ENCODE measurements at places on chromosomes 4 and X.

DNA sequence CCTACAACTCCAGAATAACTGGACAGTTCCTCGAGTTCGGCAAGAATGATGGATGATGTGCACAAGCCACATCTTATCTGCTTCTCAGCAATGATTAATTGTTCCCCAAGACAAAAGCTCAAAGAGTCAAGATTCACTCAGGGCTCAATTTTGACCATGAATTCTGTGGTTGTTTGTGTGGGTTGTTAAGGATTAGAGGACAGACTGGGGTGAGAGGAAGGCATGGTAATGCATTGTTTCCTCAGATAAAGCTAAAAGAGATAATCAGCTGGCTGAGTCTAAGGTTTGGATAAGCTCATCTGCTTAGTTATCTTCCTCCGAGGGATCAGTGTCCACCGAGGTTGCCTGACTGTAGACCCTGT lies 161.0 kb downstream of the CPEB2 start:
- no peak for DNase-seq

GRCh38 chr4:176641237-176641636 lies 151.5 kb downstream of the VEGFC start:
- no peak for DNase-seq

- no peak for DNase-seq
These were observed 32.0 kb downstream of the MAGEC1 start for GRCh38 chrX:141935645-141936044.

DNA sequence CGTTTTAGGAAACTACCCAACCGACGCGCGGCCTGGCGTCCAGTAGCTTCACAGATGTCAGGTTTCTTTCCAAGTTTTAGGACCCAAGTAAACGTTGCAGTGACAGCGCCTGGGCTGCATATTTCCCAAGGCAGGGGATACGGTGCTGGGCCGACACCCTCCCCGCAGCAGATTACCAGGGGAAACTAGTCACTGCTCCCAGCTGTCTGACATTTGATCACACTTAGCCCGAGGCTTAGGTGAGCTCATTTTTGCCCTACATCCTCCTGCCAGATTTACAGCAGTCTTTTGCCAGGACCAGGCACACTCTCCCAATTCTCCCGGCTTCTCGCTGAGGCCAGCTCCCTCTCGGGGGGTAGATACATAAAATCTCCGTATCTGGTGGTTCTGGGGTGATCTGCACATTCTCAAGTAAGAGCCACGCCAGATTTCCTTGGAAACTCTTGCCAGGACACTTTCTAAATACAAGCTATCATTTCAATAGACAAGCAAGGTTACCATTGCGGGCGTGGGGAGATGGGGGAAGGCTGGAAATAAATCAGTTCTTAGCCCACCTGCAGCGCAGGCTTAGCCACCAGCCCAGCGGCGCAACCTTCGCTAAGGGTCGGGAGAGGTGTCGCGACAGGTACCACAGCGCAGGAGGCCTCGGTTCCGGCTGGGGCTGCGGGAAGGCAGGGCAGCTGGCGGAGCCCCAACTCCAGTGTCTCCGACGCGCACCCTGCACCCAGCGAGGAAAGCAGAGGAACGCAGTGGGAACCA lies 2.5 kb upstream of the SOX3 start:
- no peak for DNase-seq

GRCh38 chr4:114423582-114423981 lies 175.0 kb upstream of the UGT8 start:
- DNase-seq, result no peak

GRCh38 chr4:143083756-143084472 lies 100.8 kb upstream of the USP38 start:
- no peak for DNase-seq

- no peak for DNase-seq
These were observed 20.5 kb downstream of the NOP14 start for GRCh38 chr4:2942532-2943363.

GRCh38 chr4:101239665-101240064 lies 107.7 kb downstream of the PPP3CA start:
- DNase-seq, result no peak

- DNase-seq, result no peak
These were observed 218.5 kb downstream of the CCSER1 start for GRCh38 chr4:90345549-90346215.

GRCh38 chrX:95721011-95721410 lies 963.6 kb upstream of the DIAPH2 start:
- no peak for DNase-seq

DNA sequence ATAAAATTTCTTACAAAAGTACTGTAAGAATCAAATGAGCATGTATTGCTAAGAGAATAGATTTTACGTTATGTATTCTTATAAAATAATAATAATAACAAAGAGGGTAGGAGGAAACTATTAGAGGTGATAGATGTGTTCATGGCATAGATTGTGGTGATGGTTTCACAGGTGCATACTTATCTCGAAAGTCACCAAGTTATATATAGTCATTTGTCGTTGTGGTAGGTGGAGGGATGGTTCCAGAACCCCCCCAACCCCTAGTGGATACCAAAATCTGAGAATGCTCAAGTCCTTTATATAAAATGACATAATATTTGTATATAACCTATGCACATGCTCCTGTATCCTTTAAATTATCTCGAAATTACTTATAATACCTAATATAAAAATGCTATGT lies 36.7 kb upstream of the H2AZ1 start:
- no peak for DNase-seq

- no peak for DNase-seq
These were observed 121.3 kb downstream of the KIT start for GRCh38 chr4:54779036-54779435.

DNA sequence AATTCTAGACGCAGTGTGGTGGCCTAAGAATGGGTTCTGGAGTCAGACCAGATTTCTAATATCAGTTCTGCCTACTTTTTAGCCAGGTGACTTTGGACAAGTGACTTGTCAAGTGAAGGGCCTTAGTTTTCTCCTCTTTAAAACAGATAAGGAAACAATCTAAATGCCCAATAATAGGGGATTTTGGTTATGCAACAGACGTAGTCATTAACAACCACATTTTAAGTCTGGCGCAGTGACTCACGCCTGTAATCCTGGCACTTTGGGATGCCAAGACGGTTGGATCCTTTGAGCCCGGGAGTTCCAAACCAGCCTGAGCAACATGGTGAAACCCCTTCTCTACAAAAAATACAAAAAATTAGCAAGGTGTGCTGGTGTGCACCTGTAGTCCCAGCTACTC lies 2.1 kb upstream of the ZMYM3 start:
- no peak for DNase-seq

DNA sequence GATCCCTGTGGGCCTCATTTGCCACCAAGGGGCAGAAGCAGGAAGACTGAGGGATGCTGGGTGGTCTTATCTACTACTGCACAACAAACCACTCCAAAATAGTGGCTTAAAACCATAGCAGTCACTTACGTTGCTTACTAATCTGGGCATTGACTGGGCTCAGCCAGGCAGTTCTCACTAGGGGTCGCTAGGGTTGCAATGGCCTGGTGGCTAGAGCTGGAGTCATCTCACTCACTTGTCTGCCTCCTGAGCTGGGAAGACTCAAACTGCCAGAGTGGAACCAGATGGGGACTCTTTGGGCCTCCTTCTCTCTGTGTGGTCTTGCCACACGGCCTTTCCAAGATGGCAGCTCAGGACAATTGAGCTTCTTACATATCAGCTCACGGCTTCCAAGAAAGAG lies 216.3 kb upstream of the BCOR start:
- no peak for DNase-seq

GRCh38 chrX:87626996-87627395 lies 109.4 kb downstream of the KLHL4 start:
- DNase-seq, result no peak

- no peak for DNase-seq
These were observed 38.7 kb downstream of the SGMS2 start for GRCh38 chr4:107863416-107863815.

GRCh38 chr4:125520258-125520990 lies 205.7 kb downstream of the FAT4 start:
- no peak for DNase-seq

DNA sequence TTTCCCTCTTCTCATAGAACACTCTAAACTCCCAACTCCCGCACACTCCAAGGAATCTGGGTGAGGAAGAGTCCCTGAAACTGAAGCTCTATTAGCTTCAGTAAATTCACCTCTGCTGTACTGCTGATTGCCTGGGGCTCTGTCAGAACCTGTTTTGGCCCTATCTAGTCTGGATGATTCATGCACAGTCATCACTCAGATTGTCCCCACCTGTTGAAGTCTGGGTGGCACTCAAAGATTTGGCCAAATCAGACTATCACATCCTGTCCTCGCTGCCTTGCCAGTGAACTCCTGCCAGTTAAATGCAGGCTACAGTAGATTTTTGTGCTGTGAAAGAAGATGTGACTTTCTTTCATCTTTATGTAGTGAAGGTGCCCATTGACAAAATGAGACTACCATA lies 63.5 kb upstream of the EMCN start:
- DNase-seq, result no peak

DNA sequence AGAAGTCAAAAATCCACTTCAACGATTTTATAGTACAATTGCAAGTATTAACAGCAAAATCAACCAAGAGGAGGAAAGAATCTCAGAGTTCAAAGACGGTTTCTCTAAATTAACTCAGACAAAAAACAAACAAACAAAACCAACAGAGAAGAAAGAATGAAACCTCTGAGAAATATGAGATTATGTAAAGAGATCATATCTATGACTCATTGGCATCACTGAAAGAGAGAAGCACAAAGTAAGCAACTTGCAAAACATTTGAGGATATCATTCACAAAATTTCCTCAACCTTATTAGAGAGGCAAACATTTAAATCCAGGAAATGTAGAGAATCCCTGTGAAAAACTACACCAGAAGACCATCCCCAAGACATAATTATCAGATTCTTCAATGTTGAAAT lies 370.4 kb downstream of the INPP4B start:
- no peak for DNase-seq

DNA sequence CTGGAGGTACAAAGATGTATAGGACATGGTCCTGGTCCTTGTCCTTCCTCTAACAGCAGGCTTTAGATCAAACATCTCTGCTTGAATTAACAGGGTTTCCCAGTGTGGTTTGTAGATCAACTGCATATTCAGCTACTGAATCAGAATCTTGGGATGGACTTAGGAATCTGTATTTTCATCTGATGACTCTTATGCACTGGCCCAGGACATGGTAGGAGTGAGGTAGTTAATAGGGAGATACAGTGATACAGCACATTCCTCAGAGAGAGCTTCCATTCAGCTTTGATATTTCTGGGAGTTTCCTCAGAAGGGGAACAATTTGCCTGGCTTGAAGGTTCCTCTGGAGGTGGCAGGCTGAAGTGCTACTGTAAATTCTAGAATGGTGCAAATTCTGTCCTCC lies 203.1 kb downstream of the LARP7 start:
- DNase-seq, result no peak

GRCh38 chr4:42390622-42391354 lies 6.5 kb upstream of the SHISA3 start:
- no peak for DNase-seq

- no peak for DNase-seq
These were observed 32.3 kb downstream of the RASL11B start for GRCh38 chr4:52894443-52894842.

- no peak for DNase-seq
These were observed 21.6 kb upstream of the HMX1 start for GRCh38 chr4:8893227-8893623.

DNA sequence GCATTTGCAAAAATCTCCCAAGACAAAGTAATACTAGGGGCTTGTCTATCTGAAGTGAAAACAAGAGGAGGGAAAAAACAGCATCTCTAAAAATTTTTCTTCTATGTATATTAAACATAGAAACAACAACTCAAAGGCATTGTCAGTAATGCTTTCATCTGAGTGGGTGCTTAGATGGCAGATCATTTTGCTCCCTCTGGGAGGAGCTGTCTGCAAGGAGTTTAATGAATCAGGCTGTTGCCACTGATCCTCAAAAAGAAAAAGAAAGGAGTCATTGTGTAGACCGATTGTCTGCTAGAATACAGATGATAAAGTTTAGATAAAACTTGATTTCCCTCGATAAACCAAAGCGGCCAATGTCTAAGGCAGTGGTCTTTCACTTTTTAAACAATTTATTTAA lies 49.7 kb upstream of the KLHL8 start:
- DNase-seq, result no peak

DNA sequence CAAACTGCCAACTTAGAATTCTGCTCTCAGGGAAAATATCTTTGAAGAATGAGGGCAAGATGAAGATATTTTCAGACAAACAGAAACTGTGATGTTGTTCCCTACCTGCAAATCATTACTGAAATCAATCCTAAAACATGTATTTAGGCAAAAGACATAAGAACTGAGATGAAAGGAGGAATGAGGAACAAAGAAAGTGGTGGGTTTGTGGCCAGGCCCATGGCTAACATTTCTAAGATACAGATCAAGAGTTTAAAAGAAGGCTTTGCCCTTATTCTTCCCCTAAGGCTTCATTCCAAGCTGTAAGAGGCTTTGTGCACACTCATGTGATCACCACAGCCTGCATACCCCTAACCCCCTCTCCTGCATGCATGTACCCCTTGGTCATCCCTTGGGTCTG lies 46.5 kb downstream of the ADGRG2 start:
- DNase-seq, result no peak

DNA sequence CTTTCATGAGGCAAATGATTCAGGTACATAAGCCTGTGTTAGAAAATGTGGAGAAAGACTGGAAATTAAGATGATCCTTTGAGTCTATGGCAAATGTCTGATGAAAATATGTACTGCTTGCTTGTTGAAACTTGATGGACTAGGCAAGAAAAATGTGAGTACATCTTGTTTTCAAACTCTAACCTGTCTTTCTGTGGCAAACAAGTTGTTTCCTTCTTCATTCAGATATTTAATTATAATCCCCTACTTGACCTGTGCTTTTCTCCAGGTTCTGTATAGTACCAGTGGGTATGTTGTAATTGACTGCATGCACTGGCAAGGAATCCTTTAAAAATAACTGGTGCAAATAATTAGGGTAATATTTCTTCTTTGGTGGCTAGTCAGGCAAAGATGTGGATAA lies 136.7 kb downstream of the ARHGAP24 start:
- DNase-seq, result no peak

DNA sequence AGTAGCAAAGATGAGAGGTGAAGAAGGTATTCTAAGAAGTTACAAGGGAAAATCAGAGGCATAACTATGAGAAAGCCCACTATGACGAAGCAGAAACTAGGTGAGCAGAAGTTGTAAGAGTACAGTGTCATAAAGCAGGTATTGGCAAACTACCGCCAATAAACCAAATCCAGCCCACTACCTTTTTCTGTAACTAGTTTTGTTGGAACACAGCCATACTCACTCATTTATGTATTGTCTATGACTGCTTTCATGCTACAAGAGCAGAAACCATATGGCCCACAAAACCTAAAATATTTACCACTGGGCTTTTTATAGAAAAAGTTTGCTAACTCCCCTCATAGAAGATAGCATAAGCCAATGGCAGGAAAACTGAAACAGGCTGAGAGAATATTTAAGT lies 31.8 kb upstream of the ZCCHC13 start:
- no peak for DNase-seq

GRCh38 chr4:6337331-6337935 lies 67.8 kb downstream of the WFS1 start:
- no peak for DNase-seq

DNA sequence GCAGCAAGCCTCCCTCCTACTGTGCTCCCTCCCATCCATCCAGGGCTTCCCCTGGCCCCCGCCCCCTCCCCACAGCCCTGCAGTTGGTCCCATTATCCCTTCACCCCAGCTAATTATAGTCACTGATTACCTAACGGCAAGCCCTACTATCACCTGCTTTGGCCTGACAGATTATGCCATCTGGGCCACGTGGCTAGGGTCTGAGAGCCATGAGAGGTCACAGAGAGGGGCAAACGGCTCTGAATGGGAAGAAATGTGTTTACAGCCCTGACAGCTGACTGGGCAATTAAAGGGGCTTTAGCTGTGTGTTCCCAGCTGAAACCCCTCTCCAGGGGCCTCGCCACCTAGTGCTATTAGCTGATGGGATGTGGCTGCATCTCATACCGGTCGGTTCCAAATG lies 134.4 kb upstream of the CPEB2 start:
- no peak for DNase-seq
